ENCODE measurements at places on chromosomes 12 and 14.

- DNase-seq, result no peak
Observed at GRCh38 chr14:54411371-54411770, 14.6 kb downstream of the CDKN3 start.

- DNase-seq, result no peak
Observed at GRCh38 chr12:5259523-5259922, 172.4 kb upstream of the NTF3 start.

DNA sequence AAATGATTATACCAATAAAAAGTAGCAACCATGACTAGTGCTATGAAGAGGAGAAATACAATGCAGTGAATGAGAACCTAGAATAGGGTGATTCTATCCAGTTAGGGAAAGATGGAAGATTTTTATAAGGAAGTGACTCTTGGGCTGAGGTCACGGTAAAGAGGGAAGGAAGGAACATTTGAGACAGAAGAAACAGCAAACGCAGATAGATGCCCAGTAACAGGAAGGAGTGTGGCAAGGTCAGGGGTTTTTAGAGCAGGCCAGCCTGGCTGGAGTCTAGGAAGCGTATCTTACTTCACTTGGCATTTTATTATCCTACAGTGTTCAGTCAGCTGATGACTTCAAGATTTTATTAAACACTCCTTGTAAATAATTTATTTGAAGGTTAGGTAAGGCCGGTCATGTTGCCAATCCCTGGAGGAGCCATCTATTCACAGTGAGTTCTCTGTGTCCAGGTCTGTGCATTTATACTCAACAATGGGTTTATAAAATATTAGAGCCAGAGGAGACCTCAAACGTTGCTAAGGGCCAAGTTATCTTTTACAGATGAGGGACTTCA is 170.6 kb downstream of the PRKCH start:
- DNase-seq, result no peak

- peak; percentile 38 for DNase-seq
Observed at GRCh38 chr14:64628940-64629408, 75.2 kb upstream of the PLEKHG3 start.

GRCh38 chr12:88946372-88946997 is 366.2 kb upstream of the KITLG start:
- DNase-seq, result no peak

DNA sequence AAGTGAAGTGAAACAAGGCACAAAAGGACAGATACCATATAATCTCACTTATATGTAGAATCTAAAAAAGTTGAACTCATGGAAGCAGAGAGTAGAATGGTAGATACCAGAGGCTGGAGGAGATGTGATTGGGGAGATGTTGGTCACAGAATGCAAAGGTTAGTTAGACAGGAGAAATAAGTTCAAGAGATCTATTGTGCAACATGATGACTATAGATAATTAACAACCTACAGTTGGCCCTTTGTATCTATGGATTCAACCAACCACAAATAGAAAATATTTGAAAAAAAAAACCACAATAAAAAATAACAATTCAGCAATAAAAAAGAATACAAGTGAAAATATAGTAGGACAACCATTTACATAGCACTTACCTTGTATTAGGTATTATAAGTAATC is 19.3 kb downstream of the CRADD start:
- DNase-seq, result no peak

DNA sequence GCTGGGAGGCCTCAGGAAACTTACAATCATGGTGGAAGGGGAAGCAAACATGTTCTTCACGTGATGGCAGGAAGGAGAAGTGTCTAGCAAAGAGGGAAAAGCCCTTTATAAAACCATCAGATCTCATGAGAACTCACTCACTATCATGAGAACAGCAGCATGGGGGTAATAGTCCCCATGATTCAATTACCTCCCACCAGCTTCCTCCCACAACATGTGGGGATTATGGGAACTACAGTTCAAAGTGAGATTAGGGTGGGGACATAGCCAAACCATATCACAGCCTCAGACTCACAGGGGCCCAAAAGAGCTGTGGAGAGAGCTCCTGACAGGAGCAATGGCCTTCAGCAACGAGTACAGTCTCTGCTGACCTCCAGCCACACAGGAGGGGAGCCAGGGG is 151.4 kb downstream of the GXYLT1 start:
- DNase-seq, result no peak

- DNase-seq, result no peak
Observed at GRCh38 chr12:122928404-122929147, 32.7 kb upstream of the VPS37B start.

DNA sequence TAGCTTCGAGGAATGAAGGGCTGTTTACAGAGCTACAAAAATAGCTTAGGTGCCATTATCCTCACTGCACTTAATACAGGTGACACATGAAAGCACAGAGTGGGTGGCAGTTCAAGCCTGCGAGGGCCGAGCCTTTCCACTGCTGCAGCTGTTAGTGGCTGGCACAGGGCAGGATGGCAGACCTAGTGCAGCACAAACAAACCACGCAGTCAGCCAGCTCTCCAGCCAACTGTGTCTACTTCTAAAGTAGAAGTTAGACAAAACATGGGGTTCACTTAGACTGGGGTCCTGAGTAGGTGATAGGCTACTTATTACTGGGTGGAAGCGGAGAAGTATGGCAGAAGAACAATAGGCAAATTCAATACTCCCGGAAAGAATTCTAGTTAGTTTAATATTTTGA is 95.4 kb downstream of the DUSP16 start:
- no peak for DNase-seq

DNA sequence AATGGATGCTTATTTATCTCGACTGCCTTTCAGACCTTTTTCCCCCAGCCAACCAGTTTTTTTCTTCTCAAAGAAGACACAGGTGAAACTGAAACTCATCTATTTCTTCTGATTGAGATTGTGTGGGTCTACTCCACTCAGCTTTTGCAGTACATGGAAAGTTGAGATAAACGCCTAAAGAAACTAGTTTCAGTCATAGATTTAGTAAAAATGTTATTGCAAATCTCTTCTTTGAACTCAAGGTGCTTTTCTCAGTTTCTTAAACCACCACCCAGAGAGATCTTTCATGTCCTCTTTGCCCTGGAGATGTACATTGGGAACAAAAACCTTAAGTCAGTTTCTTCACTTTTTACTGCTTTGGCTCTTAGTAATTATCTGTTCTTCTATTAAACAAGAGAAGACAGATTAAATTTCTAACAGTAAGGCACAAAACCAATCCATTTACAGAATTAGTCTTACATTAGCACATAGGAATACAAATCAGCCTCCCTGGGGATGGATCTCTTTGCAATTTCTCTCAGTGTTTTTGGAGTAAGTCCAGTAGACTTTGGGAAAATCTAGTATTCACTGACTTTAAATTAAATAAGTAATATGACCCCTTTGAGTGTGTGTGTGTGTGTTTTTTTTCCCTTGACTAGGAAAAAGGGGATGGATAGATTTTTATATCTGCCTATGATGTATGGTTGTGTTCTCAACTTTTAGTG is 11.6 kb downstream of the FBXW8 start:
- no peak for DNase-seq

GRCh38 chr12:41959271-41959670 is 185.4 kb downstream of the GXYLT1 start:
- DNase-seq, result no peak

GRCh38 chr12:107458163-107458562 is 227.4 kb upstream of the PWP1 start:
- no peak for DNase-seq

All from PC-9 (cell line).